COR-L47 (cell line): ENCODE measurements at places on chromosomes 6 and 20.

DNA sequence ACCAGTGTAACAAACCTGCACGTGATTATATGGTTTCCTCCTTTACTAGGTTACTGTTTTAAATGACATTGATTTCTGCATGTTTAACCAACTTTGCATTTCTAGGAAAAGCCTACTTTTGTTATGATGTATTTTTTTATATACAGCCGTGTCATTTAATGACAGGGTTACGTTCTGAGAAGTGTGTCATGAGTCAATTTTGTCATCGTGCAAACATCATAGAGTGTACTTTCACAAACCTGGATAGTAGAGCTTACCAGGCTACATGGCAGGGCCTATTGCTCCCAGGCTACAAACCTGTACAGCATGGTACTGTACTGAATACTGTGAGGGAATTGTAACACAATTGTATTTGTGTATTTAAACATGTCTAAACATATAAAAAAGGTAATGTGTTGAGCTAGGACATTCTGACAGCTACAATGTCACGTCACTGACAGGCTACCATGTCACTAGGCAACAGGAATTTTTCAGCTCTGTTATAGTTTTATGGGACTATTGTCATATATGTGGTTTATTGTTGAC lies 205.3 kb downstream of the PRL start:
- no peak for DNase-seq

DNA sequence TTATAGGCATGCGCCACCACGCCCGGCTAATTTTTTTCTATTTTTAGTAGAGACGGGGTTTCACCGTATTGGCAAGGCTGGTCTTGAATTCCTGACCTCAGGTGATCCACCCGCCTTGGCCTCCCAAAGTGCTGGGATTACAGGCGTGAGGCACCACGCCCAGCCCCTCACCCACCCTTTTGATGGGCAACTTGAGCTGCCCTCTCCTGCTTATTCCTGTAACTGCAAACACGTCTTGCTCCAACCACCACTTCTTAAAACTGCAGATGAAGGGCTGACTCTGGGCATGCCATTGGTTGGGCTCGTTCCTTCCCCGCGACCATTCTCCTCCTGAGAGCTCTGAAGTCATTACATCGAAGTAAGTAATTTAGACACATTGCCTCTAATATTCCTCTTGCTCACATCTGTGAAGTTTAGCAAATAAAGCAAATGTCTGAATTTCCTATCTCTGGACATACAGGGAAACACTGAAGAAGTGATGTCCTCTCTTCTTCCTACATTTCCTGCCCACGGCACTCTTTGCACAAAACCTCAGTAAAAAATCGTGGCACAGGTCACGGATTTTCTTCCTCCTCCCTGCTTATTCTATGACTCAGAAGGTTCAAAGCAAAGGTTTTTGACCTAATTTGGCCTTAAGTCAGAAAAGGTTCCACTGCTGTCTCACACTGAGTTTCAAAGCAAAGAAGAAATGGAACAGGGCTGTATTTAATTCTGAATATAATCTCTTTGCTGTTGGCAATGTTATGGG lies 117.5 kb downstream of the GMPR start:
- no peak for DNase-seq

GRCh38 chr6:124979294-124979678 lies 17.0 kb downstream of the RNF217 start:
- no peak for DNase-seq

DNA sequence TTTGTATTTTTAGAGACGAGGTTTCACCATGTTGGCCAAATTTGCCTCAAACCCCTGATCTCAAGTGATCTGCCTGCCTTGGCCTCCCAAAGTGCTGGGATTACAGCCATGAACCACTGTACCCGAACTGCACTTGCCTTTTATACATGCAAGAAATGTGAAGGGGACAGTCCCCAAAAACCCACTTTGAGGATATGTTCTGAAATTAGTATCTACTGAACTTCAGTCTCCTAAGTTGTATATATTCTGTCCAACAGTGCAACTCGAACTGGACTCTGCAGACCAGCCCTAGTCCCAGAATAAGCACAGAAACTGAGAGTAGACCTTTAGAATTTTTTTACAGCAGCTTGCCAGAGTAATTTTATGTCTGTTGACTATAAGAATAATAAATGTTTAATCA lies 28.5 kb downstream of the BACH2 start:
- DNase-seq = no peak

DNA sequence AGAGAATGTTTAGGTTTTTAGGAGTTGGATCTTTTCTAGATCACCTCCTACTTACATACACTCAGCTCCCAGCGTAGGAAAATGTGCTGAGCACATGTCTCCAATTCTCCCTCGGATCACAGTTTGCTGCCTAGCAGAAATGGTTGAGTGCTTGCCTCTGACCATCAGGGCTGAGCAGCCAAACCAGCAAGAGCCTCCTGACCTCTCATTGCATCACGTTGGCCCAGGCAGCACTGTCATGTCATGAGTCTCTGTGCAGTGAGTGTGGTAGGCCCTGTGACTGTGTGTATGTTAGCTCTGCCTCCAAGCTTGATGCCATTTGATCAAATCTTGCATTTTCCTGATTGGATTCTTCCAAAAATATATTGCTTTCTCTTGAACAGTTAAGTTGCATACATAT lies 112.0 kb downstream of the LRRC1 start:
- DNase-seq = no peak

DNA sequence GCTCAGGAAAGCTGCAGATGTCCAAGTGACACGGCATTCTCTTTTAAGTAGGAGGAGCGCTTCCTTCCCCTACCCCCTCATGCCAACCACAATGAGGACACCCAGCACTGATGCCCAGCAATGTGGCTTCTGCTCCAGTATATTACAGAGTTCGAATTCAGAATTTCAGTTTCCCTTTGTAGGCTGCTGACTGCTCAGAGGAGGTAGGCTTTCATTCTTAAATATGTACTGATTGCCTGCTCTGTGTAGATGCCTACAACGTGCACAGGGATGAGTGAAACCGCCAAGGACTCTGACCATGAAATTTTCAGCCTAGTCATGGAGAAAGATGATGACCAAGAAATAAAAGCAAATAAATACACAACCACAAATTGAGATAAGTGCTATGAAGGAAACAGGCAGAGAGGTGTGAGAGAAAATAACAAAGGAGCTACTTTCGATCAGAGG lies 50.9 kb upstream of the TNFAIP3 start:
- DNase-seq = no peak

GRCh38 chr20:7196481-7196880 lies 429.0 kb downstream of the BMP2 start:
- no peak for DNase-seq

DNA sequence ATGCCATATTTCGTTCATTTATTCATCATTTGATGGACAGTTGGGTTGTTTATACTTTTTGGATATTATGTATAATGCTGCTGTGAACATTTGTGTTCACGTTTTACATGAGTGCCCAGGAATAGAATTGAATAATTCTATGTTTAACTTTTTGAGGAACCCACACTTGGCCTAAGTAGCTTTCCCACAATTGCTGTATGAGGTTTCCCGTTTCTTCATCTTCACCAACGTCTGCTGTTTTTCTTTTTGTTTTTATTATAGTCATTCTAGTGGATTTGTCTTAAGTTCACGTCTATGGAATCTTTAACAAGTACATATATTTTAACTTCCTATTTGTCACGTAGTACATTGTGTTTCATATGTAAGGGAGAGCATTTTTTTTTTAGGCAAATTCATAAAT lies 110.3 kb downstream of the JARID2 start:
- DNase-seq = no peak

- no peak for DNase-seq
These were observed 44.2 kb upstream of the TOX2 start for GRCh38 chr20:43870484-43870883.

GRCh38 chr20:6277661-6278240 lies 154.9 kb upstream of the FERMT1 start:
- DNase-seq = peak; percentile 65

DNA sequence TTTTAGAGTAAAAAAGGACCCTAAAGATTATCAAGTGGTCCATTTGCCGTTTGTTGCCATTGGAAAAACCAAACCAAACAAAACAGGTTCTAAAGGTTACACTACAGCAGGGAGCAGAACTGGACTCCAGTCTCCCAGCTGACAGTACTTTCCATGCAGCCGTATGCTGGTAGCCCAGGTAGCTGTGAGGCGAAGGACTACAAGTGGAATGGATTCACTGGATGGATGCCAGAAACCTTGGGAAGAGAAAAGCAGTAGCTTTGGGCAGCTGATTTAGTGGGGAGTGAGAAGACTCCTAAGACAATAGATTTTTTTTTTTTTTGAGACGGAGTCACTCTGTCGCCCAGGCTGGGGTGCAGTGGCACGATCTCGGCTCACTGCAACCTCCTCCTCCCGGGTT lies 88.3 kb downstream of the SASH1 start:
- no peak for DNase-seq

- DNase-seq = peak; percentile 16
These were observed 177.6 kb downstream of the PLCB1 start for GRCh38 chr20:8309634-8310033.

- DNase-seq = no peak
These were observed 259.3 kb downstream of the NRN1 start for GRCh38 chr6:5747379-5747778.

- no peak for DNase-seq
These were observed 29.0 kb downstream of the HDGFL1 start for GRCh38 chr6:22598339-22598738.

- no peak for DNase-seq
These were observed 1.3 kb upstream of the FOXF2 start for GRCh38 chr6:1387876-1388629.

DNA sequence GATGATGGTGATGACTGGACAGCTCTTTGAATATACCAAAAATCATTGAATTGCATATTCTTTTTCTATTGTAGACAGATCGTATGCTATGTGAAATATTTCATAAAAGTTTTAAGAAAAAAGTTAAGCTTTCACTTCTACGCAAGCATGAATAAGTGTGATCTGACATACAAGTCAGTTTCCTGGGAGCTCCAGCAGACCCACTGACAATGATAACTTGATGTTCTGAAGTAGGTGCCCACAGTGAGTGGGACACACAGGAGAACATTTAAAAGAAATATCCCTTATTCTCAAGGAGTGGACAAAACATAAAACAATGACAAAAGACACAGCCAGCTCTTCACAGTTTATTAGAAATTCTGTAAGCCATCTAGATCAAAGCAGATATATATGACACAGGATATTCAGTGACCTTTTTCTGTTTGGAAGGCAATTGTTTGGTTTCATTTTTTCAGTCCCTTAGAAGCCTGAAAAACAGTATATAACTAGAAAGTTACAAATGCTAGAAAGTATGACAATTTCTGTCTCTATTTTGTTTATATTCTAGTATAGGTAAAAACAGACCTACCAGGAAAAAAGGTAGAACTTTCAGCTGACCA lies 101.4 kb downstream of the IRF4 start:
- DNase-seq = no peak

DNA sequence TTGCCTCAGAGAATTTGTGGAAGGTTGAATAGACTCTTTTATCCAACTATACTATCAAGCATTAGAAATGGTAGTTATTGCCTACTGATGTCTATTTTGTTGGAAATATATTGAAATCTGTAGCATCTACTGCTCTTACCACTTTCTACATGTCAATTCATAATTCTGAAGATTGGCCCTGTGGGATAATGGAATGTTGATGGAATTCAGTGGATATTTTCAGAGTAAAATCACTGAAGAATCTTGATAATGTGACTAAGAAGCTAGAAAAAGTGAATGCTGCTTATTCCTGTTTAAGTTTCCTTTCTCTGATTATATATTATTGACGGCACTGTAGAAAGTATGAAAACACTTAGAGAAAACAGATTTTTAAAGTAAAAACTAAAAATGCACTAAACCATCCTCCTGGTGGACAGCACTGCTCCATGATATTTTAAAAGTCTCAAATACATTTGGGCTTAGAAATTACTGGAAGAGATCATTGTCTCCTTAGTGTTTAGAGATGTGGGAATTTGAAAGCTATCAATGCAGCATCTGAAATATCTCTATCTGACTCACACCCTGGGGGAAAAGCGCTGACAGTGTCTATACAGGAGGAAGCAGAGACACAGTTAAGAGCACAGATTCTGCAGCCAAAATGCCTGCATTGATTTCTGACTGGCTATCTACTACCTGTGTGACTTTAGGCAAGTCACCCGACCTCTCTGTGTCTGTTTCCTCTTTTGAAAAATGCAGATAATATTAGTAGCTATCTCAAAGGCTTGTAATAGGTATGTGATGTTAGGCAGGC lies 37.9 kb upstream of the RCAN2 start:
- DNase-seq = no peak

GRCh38 chr6:26543953-26544352 lies 5.8 kb downstream of the HMGN4 start:
- DNase-seq = no peak

DNA sequence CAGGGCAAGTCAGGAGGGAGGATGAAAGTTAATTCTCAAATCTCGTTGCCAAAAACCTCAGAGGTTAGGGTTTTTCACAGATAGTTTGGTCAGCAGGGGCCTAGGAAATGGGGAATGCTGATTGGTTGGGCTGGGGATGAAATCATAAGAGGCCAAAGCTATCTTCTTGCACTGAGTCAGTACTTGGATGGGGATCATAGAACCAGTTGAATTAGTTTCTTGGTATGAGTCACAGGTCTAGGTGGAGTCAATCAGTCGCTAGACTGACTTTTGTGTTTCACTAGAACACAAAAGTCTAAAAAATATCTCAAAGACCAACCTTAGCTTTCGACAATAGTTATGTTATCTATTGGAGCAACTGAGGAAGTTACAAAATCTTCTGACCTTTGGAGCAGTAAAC lies 368.5 kb downstream of the TBC1D32 start:
- no peak for DNase-seq

DNA sequence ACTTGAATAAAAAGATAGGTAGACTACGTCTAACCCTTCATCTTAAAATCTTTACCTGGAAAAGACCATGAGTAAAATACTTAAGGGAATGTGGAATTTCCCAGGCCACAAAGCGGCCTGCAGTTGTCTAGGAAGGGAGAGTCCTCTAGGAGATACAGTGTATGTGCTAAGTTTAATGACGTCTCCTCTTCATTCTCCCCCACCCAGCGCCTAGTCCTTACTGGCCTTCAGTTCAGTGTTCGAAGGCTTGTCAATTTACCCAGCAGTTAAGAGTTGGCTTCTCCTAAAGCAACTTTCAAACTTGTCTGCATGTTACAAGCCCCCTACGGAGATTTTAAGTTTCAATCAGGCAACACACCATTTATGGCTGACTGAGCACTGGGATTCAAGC lies 35.2 kb downstream of the HFE start:
- DNase-seq = no peak

- no peak for DNase-seq
These were observed 125.8 kb upstream of the CST7 start for GRCh38 chr20:24823176-24823784.

- no peak for DNase-seq
These were observed 62.8 kb upstream of the TFB1M start for GRCh38 chr6:155377061-155377460.

DNA sequence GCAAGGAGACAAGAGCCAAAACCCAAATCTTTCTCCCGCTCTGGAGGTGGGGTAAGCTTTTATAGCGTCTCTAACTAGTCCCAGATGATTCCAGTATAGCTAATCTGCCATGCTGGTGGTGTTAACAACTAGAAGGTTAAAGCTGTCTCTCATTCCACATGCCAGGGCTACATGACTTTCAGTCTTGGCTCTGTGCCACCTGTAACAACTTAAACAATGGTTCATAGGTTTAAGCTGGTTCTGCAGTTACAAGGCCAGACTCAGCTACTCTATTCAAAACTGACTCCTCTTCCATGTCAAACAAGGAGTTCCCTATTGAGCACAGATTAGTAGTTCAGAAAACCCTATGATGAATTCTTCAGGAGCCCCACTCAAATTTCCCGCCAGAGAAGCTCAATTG lies 128.9 kb downstream of the ELOVL4 start:
- DNase-seq = no peak
